ENCODE measurements at places on chromosomes 11 and 22.
A peak's percentile ranks its signal among the peaks of the same experiment; 100 is the strongest.

GRCh38 chr22:41949297-41949965, 2.5 kb upstream of the CENPM start:
- no peak for DNase-seq

DNA sequence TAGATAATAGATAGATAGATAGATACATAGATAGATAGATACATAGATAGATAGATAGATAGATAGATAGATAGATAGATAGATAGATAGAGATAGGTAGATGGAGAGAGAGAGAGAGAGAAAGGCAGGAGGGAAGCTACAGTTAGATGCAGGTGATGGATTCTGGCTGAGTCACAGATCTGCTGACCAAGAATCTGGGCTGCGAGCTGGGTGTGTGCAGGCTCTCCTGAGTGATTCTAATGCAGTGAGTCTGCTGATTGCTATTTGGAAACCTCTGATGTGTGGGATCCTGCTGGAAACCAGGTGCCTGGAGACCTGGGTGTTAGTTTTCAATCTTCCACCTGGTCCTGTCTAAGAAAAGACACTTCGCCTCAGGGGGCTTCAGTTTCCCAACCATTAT, 1441.8 kb downstream of the TBC1D22A start:
- DNase-seq = no peak

DNA sequence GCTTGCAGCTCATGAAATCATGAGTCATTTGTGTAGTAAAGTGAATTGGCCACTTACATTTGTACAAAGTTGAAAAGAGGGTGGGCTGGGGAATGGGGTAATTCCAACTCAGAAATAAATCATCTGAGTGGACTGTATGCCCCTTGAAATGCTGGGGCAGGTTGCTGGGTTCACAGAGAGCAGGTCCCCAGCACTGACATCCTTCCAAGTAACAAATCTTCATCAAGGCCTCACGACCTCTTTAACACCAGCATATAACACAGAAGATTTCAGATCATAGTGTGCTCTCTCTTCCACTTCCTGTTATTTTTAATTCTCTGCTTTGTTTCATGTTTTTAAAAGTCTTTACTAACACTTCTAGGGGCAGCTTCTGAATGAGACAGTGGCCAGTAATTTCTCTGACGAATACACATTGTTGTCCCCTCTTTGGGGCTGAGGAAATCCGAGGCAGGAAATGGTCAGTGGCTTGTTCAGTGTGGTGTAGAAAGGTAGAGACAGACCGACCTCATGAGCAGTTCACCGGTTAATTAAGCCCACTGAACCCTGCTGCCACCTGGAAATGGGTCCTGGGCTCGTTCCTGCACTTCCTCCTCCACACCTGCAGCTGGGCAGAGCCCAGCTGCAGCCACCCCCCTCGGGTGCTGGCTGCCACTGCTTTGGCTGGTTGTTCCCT, 127.7 kb downstream of the MAML2 start:
- peak; percentile 85 for DNase-seq

- peak; percentile 97 for DNase-seq
Measured at GRCh38 chr22:28955817-28956216, 72.4 kb downstream of the ZNRF3 start.

GRCh38 chr11:68677432-68677831, 6.9 kb upstream of the GAL start:
- DNase-seq = no peak

GRCh38 chr11:110929129-110929528, 216.9 kb upstream of the ARHGAP20 start:
- no peak for DNase-seq

- no peak for DNase-seq
Measured at GRCh38 chr22:27128461-27129085, 471.2 kb downstream of the MIAT start.

All from DND-41 (cell line).